ENCODE measurements at places on chromosomes 7 and 10.

GRCh38 chr10:48670978-48671913 lies 13.4 kb upstream of the WDFY4 start:
- DNase-seq, result no peak

DNA sequence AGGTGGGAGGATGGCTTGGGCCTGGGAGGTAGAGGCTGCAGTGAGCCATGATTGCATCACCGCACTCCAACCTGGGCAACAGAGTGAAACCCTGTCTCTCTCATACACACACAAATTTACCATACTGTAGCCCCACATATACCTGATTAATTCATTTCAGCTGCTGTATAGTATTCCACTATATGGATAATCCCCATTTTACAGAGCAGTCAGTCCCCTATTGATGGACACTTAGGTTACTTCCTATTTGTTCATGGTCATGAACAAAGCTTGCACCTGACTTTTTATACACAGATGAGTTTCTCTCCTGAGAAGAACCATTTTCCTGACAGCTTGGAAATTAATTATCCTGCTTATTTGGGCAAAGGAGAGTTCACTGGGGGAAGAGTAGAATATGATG lies 59.2 kb downstream of the EMX2 start:
- no peak for DNase-seq

DNA sequence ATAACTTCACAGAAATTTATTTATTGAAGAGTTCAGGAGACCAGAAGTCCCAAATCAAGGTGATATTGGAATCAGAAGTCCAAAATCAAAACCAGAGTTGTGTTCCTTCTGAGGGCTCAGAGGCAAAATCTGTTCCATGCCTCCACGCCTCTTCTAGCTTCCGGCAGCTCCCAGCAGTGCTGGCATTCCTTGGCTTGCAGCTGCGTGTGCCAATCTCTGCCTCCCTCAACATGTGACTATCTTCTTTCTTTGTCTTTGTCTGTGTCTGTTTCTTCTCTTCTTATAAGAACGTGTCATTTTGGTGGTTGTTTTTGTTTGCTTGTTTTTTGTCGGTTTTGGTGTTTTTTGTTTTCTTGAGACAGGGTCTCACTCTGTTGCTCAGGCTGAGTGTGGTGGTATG lies 116.1 kb downstream of the APBB1IP start:
- DNase-seq, result no peak

DNA sequence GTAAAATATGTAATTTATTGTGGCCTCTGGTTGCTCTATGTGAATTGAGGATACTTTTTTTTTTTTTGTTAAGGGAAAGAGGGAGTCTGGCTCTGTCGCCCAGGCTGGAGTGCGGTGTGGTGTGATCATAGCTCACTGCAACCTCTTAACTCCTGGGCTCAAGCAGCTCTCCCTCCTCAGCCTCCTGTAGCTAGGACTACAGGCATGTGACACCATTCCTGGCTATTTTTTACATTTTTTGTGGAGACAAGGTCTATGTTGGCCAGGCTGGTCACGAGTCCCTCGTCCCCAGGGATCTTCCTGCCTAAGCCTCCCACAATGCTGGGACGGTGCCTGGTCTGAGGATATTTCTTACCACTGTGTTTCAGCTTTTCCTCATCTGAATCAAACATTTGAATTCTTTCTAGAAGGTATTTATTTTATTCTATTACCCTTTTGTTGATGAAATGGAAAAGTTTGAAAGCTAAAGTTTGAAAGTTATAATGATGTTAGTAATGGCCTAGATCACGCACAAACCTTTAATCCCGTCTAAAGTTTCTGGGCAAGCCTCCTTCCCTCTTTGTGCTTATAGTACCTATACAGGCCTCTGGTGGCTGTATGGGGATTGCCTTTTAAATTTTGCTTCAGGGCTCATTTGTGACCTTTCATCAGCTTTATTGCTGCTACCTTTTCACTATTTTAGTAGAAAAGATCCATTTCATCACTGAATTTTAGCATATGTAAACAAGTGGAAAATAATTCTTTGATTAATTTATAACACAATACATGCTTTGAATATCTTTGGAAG lies 2.0 kb downstream of the IFRD1 start:
- no peak for DNase-seq

- no peak for DNase-seq
These were observed 433.2 kb upstream of the MGMT start for GRCh38 chr10:129033790-129034272.

- no peak for DNase-seq
These were observed 186.9 kb downstream of the PRPF18 start for GRCh38 chr10:13773496-13774170.

GRCh38 chr10:16341637-16342036 lies 95.2 kb upstream of the PTER start:
- no peak for DNase-seq

GRCh38 chr7:95977994-95978393 lies 205.6 kb downstream of the DYNC1I1 start:
- no peak for DNase-seq

GRCh38 chr7:30761214-30762156 lies 9.6 kb downstream of the INMT start:
- no peak for DNase-seq

GRCh38 chr7:28239823-28240204 lies 59.2 kb upstream of the JAZF1 start:
- no peak for DNase-seq

- DNase-seq, result no peak
These were observed 64.4 kb downstream of the ENO4 start for GRCh38 chr10:116913695-116914094.

GRCh38 chr10:7315906-7316305 lies 94.9 kb downstream of the SFMBT2 start:
- no peak for DNase-seq

All from activated T-helper 1 cell treated with Interleukin-2 at 50 U/mL for 16 hours (primary cell).